ENCODE measurements at places on chromosomes 7 and 10.

DNA sequence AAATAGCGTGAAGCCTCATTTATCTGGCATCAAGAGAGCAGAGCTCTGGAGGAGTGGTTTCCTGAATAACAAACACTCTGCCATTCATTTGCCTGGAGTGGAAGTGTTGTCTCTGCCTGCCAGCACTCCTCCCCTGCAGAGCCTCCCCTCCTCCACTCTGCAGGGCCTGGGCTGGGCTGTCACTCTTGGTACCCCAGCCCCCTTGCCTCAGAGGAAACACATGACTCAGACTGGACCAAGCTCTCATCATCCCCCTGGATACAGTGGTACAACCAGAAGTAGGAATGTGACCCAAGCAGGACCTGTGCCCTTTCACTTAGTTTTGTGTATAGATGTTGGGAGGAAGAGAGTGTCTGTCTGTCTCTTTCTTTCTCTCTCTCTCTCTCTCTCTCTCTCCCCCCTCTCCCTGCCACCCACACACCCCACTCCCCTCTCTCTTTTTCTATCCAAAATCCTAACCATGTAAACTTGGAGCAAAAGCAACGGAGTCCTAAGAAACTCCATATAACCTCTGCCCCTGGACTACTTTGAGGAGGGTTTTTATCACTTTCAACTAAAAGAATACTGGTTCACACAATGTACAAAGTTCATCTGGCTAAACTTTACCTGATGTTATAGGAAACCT, 43.9 kb downstream of the DOCK4 start:
- peak; percentile 21 for DNase-seq

DNA sequence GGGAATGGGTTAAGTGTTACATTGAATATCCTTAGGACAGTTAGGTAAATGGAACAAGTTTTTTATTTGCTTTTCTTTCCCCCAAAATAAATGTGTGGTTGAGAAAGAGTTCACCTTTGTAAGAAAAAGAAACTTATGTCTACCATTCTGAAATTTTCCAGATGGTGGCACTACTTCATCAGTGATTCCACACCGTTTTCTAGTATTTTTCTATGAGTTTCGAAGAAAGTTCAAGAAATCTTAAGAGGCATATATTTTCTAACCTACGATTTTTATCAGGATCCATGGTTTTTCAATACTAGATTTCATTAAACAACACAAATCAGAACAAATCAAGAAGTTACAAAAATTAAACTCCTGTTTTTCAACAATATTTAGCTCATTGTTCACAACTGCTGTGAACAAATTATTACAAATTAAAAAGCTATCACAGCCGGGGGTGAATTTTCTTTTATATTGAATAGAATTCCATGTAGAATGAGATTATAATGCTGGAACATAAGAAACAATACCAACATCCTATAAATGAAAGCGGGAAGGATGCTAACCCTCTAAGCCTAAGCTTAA, 163.1 kb upstream of the NPVF start:
- no peak for DNase-seq

- DNase-seq, result no peak
Measured at GRCh38 chr10:97567891-97568290, 4.7 kb upstream of the ANKRD2 start.

GRCh38 chr7:39720586-39720985, 97.2 kb downstream of the RALA start:
- DNase-seq, result no peak

DNA sequence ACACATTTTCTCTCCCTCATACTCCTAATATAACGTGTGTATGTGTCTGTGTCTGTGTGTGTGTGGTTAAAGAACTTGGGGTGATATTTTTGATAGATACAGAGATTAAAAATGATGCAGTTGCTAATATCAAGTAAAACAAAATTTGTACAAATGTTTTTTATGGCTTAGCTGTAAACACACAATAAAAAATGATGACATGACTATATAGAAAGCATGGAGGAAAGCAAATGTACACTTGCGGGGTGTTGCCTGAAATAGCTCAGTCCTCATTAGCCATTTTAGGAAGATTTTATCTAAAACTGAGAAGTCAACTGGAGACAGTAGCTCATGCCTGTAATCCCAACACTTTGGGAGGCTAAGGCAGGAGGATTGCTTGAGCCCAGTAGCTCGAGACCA, 5.6 kb upstream of the TASOR2 start:
- no peak for DNase-seq

DNA sequence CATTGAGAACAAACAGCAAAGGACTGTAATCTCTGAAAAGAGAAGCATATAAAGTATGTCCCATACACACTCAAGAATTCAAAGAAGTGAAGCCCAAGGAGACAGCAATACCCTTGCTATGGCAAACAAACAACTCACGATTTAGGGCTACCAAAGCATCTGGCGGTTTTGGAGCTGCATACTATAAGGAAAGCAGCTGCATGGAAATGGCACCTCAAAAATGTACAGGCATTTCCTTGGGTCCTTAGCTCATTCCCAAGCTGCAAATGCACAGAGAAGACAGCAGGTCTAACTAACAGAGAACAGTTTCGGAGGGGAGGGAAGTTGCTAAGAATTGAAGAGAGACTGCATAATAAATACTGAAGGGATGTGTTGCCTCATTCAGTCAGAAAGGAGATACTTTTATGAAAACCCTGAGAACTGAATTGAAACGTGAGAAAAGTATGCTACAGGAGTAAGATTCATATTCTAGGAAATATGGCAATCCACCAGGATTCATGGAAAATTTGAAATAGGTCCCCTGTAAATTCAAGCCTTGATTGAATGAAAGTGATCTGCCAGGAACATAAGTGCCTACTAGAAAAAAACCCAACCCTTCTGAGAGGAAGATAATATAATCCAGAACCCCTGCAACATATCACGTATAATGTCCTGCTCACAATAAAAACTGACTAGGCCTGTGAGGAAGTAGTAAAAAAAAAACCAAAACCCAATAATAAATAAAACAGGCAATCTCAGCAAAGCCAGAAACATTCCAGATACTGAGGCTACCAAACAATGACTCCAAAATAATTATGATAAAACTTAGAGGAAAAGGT, 36.4 kb downstream of the CUBN start:
- no peak for DNase-seq

GRCh38 chr7:29139191-29139590, 7.1 kb downstream of the CPVL start:
- DNase-seq, result no peak

DNA sequence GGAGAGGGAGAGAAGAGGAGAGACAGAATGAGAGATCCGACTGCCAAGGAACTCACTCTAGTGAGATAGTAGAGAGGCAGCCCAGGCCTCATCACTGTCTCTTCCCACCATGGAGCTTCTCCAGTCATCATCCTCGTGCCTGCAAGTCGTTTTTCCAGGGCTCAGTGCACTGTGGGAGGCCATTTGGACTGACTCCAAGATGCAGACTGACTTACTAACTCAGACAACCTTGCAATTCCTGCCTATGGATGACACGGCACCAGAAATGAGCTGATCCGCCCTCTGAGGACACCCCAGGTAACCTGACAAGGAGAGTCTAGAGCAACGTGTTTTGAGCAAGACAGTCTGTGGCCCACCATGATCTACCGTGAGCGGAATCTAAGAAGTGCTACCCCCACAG, 154.9 kb downstream of the GLI3 start:
- DNase-seq, result no peak

GRCh38 chr10:44650691-44651661, 260.2 kb upstream of the TMEM72 start:
- DNase-seq, result no peak

DNA sequence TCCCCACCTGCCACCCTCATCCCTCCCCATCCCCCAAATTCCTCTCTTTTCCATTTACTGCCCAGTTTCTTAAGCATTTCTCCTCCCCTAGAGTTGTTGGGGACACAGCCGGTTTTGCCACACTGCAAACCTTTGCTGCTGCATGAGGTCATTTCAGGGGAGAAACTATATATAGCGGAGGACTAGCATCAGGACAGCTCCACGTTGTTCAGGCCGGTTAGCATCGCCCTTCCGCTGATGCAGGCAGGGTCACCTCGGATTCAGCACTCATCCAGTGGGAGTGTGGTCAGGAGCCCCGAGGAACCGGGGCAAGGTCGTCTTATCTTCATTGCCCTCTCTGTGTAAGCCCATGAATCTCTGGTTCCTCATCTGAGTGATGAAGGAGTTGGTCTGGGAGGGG, 15.6 kb downstream of the UBTD1 start:
- DNase-seq, result no peak

GRCh38 chr10:106181501-106181900, 983.0 kb downstream of the SORCS1 start:
- DNase-seq, result no peak

GRCh38 chr10:132403511-132404168, 6.6 kb downstream of the PWWP2B start:
- DNase-seq, result no peak

DNA sequence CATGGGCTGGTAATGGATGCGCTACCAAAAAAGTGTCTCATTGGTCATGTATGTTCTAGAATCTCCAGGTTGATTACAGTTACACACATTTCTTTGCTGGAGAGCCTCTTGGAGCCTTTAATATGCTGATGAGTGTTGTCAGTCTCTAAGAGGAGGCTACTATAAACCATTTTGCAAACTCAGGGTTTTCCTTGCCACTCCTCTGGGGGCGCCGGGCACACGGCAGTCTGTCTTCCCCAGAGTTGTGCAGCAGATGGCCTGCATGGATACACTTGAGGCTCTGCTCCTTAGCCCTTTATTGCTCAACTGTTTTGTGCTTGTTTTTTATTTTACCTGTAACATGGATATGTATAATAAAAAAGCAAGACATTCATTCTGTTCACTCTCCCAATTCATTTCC, 196.5 kb downstream of the ACTR3B start:
- DNase-seq, result no peak

Data from hepatic stellate cell (primary cell).